ENCODE measurements at places on chromosomes 6 and 20.

DNA sequence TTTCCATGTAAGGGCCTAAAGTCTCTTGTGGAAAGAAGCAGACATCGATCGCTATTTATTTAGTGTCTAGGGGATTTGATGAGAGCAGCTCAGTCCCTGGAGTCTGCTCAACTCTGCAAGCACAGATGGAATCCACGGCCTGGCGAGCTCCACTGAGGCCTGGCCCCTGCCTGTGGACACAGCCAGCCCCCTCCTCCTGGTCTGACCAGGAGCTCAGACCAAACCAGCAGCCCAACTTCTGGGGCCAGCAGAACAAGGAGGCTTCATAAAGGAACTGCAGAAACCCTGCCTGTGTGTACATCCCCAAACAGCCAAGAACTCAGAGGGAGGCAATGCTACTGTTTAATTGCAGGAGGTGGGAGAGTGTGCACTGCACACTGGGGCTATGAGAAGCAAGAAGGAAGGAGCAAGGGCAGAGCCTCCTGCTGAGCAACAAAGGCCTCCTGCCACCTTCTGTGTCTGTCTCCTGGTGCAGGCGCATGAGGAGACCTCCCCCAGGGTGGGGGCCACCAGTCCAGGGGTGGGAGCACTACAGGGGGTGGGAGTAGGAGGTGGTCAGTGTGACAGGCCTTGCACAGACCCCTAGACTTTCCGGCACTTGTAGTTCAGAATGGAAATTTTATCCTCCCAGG is 3.8 kb downstream of the CST5 start:
- DNase-seq: no peak

- DNase-seq: no peak
Measured at GRCh38 chr20:10713161-10713560, 39.4 kb upstream of the JAG1 start.

- no peak for DNase-seq
Measured at GRCh38 chr6:116011520-116011919, 49.2 kb downstream of the FRK start.

DNA sequence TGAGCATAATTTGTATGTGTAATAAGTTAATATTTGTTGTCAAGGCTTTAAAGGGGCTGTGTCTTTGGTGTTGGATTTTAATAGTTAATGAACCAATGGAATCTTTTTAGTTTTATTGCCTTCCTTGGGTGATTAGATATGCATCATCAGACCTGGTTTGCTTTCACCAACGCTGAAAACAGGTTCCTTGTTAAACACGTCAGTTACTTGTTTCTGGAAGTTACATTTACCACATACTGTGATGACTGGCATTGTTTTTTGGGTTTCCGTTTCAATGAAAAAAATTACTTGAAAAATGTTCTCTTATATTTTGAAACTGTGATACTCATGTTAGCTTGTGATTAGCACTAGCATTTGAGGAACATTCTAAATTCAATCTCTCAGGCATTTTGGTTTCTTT is 58.6 kb upstream of the RNF144B start:
- DNase-seq: no peak

DNA sequence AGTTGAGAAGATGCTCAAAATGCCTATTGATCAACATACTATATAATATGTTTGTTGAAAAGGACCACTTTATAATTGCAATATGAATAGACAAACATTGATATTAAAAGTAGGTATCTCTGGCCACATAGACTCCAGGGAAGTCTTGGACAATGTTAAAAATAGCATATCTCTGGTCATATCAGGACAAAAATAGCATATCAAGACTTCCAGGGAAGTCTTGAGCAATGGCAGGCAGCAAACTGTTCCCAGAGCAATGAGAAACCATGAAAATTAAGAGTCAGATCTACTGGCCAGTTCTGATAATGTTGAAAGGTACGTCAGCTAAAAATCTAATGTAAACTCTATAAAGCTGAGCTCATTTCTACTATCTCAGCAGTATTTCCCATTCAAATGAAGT is 1130.3 kb upstream of the CITED2 start:
- DNase-seq: no peak
